ENCODE measurements at places on chromosomes 13 and 19. TPM values are rescaled to one million over a fixed set of nuclear protein-coding genes. Genes with fewer than 3 reads are reported as not detected.

Gene KLF2
- total RNA-seq, result 6.0 TPM

Gene CYP4F22
- not detected for total RNA-seq

DNA sequence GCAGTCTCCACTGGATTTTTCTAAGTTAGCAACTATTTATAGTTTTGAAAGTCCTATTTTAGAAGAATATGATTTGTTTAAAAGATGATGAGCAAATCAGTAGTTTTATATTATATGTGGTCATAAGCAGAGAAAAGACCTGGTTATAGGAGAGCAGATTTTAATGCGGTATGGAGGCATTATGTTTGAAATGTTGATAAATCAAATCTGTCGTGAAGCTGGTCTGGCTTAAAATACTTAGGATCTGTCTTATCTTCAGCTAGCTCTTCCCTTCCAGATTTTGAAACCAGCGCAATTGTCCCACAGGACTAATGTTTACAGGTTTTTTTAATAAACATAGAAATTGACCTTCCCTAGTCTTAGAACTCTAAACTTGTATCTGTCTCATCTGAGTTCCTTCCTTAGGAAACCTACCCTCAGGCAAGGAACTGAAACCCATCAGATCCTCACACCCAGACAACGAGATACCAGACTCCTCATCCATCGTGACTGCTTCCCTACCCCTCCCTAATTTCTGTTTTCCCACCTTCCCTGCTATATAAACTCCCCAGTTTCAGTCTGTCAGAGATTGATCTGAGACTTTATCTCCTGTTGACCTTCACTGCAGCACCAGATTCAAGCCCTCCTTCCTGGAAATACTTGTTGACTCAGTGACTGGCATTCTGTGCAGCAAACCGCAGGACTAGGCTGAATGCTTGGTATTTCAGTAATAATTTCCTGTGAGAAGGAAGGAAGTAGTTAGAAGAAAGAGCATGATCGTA lies 37.8 kb upstream of the CXCL17 start:
- no peak for DNase-seq

DNA sequence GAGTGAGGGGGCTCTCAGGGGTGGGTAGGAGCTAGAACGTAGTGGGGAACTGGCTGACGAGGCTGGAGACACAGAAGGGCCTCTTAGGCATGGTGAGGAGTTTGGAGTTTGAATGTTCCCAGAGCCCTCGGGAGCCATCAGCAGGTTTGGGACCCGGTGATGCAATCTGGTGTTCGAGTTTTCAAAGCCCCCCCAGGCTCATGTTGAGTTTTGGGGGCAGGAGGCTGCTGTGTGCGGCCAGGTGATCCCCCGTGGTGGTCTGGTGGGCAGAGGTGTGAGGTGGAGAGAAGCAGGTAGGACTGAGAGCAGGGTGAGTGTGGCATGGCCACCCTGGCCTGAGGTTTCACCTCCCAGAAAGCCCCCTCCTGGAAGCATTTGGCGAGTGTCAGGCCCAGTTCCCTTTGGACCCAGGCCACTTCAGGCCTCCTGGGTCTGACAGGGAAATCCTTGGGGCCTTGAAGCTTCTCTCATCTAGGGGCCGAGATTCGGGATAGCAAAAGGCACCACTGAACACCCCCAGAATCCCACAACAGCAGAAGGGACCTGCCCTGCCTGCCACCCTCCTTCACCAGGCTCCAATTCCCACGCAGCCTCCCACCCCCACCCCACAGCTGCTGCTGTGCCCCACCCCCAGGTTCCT lies 1.2 kb downstream of the YJEFN3 start:
- no peak for DNase-seq

DNA sequence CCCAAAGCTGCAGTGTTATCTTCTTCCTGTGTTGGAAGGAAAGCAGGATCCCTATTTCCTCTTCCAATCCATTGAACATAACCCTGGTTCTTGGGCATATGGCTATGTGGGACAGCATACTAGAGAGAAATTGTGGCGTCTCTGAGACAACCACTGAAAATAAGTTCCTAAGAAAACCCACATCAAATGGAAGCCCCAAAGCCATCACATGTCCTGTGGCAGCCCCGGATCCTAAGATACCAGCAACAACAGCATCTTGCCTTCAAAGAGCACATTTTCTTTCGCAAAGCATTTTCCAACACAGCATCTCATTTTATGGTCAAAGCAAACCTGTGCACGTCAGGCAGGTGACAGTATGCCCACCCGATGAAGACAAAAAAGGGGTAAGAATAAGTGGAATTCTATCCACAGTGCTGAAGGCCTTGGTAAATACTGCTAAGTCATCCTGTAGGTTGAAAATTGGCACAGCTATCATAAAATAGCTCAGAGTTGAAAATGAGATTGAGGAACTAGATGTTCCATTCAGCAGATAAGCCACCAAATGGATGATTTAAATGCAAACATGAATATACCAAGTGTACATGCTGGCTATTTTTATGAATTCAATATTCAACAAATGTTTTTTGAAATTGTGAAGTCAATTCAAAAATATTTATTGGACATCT lies 232.2 kb downstream of the DLEU7 start:
- no peak for DNase-seq

Gene ZNF90
- 0.66 TPM for total RNA-seq

GRCh38 chr19:8578642-8579265 lies 1.5 kb upstream of the MYO1F start:
- DNase-seq, result no peak

DNA sequence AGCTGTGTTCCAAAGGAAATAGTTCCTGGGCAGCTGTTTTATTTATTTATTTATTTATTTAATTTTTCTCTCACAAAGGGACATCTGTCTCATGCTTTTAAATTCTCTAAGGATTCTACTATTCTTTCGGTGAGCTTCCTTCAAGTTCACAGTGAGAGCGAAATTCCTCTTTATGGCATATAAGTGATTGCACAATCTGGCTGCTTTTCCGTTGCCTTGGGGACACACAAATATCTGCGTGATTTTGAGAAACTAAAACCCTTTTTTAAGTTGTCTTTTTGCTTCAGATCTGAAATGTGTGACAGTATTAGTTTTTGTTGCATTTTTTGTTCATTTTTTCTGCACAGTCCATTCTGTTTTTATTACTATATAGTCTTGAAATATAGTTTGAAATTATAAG lies 19.2 kb downstream of the ZNF486 start:
- no peak for DNase-seq

DNA sequence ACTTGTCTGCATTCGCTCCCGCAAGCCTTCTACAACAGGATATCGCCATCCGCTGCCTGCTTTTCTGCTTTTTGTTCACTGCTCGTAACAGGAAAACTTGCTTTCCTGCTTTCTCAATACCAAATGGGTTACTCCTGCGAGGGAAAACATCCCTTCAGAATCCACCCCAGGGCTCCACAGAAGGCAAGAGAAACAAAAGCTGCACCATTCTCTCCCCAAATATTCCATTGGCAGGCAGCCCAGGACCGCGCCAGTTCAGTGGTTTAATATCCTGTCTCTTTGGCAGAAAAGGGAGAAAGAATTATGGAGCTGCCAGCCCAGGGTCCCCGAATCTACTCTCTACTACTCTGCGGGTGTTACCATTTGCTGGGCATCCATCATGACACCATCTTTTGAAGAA lies 84.7 kb upstream of the DOCK9 start:
- DNase-seq, result peak; percentile 78

- no peak for DNase-seq
Measured at GRCh38 chr13:33272531-33273124, 12.9 kb downstream of the STARD13 start.

- no peak for DNase-seq
Measured at GRCh38 chr13:43309311-43309710, 285.9 kb downstream of the DNAJC15 start.

GRCh38 chr13:59531571-59532091 lies 632.1 kb downstream of the DIAPH3 start:
- DNase-seq, result peak; percentile 96

DNA sequence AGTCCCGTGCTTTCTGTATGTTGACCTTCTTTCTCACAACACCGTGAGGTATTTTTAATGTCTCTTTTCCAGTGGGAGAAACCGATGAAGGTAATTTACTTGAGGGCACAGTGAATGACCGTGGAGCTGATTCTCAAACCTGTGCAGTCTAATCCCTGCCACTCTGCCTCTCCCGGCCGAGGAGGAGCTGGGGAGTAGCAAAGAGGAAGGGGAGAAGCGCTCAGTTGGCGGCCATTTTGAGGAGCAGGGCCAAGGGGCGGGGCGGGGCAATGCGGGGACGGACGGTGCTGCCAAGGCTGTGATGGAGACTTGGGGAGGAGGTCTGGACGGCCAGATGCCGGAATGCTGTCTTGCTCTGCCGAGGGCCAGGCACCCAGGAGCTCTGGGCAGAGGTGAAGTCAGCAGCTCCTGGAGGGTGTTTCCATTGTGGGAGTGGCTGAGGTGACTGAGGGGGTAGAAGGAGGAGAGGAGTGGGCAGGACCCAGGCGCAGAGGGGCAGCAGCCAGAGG lies 12.4 kb upstream of the RANBP3 start:
- no peak for DNase-seq

GRCh38 chr13:93318534-93319254 lies 92.1 kb downstream of the GPC6 start:
- no peak for DNase-seq

DNA sequence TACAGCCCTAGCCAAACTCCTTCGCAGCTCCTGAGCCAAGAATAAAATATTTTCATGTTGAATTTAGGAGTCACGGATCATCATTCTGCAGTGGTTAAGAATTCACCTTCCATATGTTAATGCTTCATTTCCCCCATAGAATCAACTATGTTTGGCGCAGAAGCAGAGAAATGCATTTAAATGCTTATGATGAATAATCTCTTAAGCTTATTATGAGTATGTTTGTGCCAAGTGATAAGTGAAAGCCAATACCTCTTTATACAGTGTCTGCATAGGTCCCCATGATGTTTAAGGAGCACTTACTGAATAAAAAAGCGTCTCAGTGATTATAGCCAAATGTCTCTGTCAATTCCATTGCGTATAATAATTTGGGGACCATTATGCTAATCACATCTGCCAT lies 32.7 kb upstream of the POMP start:
- no peak for DNase-seq

Gene PCSK4
- total RNA-seq, result 0.59 TPM

GRCh38 chr13:99329477-99329876 lies 22.3 kb upstream of the GPR183 start:
- DNase-seq, result no peak

Gene RNF17
- not detected for total RNA-seq

- DNase-seq, result no peak
Measured at GRCh38 chr19:32945260-32945659, 26.5 kb downstream of the CEP89 start.

DNA sequence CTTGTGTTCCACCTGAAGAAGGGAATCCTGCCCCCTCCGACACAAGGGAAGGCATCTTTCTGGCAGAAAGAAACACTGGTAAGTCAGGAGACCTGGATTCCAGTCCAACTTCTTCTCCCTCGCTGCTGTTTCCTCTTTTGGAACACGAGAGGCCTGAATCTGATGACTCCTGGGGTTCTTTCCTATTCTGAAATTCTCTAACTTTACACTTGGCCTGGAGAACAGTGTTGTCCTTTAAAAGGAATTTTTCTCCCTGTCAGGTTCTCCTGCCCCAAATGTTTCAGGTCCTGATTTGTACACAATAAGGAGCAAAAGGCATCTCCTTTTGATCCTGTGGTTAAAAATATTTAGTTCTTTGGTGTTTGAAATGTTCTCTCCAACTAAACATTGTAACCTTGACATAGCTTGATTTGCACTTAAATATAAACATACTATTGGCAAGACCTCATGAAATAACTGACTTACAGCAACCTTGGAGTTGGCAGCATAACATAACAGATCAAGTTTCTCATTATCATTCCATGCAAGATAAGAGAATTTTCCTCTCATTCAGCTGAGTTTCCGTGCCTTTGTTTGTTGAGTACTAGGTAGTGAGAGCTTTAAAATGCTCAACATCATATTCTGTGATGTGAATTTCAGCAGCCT lies 244.8 kb downstream of the COG6 start:
- DNase-seq, result peak; percentile 83

Gene ZNF677
- 17.8 TPM for total RNA-seq

DNA sequence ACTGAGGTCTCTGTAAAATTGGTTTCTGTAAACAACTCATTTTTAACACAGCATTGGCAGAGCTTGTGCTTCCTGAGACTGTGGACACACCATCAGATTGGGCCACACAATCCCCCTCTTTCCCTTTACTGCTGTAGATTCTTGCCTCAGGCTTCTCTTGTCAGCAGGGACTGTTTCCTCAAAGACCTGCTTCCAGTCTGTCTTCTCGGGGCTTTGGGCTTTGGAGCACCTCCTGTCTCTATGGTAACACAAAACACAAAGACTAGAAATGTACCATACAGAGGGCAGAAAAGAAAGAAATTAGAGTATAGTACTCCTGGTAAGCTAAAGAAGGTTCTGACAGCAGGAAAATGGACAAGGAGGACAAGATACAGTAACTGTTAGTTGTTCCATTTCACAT lies 484.5 kb downstream of the DIAPH3 start:
- DNase-seq, result no peak

DNA sequence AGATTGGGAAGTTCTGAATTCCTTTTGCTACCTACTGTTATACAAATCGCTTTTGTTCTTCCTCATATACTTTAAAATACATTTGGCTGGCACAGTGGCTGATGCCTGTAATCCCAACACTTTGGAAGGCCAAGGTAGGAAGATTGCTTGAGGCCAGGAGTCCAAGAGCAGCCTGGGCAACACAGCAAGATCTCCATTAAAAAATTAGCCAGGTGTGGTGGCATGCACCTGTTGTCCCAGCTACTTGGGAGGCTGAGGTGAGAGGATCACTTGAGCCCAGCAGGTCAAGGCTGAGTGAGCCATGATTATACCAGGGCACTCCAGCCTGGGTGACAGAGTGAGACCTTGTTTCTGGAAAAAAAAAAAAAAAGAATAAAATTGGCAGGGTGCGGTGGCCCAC lies 34.4 kb upstream of the CXCL17 start:
- DNase-seq, result no peak

- no peak for DNase-seq
Measured at GRCh38 chr19:48346191-48346590, 17.5 kb downstream of the TMEM143 start.

DNA sequence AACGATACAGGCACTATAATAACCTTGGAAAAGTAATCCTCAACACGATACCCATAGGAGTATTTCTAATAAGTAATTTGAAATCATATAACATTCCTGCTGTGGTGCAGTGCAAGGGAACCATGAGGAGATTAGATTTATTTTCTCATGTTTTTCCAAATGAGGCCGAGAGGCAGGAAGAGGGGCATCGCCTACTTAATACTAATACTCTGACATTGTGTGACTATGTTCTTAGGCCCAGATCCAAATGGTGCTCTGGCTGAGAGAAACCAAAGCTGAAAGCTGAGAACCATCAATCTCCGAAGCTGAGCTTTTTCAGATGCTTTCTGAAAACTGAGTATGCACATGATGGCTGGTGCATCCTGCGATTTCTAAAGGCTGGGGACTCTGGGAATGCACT lies 248.0 kb upstream of the MAB21L1 start:
- DNase-seq, result no peak

GRCh38 chr13:32587811-32588170 lies 1.5 kb downstream of the PDS5B start:
- no peak for DNase-seq
